ENCODE measurements at places on chromosomes 16 and 17.

- DNase-seq: no peak
Observed at GRCh38 chr17:3888343-3889171, 4.3 kb downstream of the CAMKK1 start.

DNA sequence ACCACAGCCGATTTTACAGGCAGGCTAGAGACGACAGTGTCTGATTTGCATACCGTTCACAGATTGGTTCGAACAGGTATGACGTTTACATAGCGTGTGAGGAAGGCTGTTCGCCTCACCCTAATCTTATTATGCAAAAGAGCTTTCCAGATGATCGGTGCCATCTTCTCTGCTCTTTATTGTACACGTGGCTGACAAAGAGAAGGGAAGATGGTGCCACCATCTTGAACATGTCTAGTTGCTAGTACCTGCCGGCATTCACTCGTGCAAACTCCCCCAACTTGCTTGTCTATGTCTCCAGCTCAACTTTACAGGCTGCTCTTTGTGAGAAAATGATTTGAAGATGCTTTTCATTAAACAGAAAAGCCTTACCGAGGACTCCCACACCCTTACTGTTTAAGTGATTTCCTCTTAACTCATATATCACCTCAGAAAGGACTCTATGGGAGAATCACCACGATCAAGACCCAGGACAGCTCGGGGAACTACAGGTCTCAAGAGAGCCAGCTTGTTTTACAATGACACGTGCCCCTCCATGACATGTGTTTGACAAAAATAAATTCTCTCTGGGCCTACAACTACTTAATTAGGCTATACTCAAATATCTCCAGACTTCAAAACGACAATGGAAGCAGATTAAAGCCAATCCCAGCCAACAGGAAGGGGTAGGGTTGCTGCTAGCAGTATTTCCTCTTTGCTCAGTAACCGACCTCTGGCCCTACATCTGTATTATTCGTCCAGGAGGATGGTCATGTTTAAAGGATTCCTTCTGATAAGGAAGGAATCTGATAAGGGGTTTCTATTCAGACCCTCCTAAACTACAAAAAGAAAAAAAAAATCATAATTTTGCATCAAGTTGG lies 480.6 kb downstream of the TMEM114 start:
- no peak for DNase-seq

DNA sequence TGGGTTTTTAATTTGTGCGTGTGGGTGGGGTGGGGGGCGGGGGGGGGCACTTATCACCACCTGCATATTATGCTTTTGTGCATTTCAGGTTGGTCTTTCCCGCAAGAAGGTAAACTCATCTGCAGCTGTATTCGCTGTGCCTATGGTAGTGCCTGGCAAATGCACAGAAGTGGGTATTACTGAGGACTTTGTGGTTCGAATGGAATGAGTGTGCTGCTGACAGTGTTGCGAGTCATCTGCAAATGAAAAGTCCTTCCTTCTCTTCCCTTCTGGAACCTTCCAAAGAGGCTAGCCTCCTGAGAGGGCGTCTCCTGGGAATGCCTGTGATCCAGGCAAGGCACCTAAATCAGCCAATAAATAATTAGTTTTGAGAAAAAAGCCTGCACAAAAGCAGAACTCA lies 532.9 kb downstream of the MAF start:
- no peak for DNase-seq

GRCh38 chr16:13453325-13453724 lies 466.6 kb upstream of the ERCC4 start:
- no peak for DNase-seq

- DNase-seq: no peak
Observed at GRCh38 chr17:28698253-28698941, 13.3 kb downstream of the PROCA1 start.

DNA sequence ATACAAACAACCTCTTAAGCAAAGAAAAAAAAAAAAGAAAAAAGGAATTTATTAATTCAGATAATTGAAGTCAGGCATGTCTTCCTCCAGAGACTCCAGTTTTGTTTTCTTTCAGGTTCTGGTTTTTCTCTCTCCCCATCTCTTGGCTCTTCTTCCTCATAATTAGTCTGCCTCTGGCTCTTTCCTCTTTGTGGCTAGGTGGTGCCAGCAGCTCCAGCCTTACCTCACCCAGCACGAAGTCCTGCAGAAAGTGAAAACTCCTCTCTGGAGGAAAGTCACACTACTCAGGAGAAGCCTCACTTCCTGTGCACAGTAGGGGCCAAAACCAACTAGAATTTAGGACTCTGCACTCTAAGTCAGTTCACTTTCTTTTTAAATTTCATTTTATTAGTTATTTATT lies 10.3 kb upstream of the NFAT5 start:
- no peak for DNase-seq

DNA sequence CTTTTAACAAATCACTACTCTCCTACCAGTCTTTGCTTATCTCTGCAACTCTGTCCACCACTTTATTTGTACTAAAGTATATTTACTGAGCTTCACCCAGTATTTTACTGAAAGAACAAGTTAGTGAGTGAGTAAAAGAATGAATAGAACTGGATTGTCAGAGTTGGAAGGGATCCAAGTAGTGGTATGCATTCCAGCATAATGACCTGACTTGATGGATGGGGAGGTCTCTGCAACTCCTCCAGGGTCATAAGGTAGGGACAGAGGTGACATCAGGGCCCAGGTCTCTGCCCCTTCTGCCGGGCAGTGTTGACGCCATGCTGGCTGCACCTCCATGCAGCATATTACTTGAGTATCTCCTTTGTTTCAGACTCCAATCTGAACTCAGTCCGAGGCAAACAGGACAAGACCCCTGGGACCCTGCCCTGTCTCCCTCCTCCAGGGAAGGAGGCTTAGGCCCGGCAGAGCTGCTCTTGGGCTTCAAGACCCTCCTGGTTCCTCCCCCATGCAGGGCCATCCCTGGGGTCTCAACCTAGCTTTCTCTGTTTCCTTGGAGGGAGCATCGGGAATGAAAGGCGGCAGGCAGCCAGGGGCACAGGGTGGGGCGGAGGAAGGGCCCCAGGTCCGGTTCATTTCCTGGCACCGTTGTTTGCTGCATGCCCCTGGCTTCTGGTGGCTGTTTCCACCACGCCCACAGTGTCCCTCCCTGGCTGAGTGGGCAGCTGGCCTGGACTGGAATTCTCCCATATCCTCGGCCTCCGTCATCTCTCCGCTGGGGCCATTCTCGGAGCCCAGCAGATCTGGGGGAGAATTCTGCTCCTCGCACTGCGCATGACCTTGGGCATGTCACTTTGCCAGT lies 12.4 kb upstream of the ITGA3 start:
- DNase-seq: no peak

DNA sequence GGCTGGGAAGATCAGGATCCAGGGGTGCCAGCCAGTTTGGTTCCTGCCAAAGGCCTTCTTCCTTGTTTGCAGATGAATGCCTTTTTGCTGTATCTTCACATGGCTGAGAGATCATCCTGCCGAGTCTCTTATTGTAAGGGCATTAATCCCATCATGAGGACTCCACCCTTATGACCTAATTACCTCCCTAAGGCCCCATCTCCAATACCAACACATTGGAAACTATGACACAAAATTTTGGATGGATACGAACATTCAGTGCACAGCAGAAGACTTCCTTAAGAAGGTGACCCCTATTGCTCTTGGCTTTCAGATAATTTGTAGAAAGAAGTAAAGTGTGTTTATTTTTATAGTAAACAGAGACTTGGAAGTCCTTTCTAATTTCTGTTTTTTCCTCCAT lies 1164.7 kb upstream of the CDH8 start:
- no peak for DNase-seq

- peak; percentile 14 for DNase-seq
Observed at GRCh38 chr16:71357681-71358080, 842 bp upstream of the CALB2 start.

- DNase-seq: no peak
Observed at GRCh38 chr17:66375121-66375520, 72.7 kb downstream of the PRKCA start.

DNA sequence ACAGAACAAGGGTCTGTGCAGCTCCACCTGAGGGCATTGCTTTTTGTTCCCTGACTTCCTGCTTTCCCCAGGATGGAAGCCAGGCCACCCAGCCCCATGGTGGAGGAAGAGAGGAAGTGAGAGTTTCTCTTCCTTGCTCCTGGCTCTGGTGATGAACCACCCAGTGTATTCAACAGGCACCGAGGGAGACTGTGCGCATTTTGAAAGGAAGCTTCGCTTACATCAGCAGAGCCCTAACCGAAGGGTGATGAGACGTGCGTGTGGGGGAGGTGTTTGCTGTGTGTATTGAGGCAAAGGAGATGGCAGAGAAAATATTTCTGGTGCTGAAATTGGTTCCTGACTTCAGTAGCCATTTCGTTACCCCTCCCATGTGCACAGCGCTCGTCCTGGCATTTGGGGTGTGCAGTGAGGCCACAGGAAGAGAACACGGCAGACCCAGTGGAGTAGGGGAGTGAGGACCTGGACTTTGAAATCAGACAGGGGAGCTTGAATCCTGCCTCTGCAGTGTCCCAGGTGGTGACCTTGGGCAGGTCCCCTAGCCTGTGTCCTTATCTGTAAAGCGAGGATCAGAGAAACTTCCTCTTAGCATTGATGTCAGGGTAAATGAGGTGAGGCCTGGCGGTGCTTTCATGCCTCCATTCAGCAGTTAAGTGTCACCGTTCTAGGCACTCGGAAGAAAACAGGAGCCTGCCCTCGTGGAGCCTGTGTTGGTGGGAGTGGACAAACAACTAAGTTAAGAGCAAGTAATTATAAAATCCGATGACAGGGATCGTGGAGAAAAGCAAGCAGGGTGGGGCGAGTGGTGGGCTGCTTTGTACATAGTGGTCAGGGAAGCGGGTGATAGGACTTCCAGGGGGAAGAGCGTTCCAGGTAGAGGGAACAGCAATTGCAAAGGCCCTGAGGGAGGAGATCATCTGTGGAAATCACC lies 7.4 kb downstream of the CMIP start:
- no peak for DNase-seq

GRCh38 chr16:30896889-30897733 lies 697 bp downstream of the CTF1 start:
- peak; percentile 77 for DNase-seq

- peak; percentile 98 for DNase-seq
Observed at GRCh38 chr17:42659079-42659931, at the start of gene TUBG2. Gene TUBG2 (plus strand): TSS chr17:42659284. CDS start chr17:42659504, 220 bp downstream.

DNA sequence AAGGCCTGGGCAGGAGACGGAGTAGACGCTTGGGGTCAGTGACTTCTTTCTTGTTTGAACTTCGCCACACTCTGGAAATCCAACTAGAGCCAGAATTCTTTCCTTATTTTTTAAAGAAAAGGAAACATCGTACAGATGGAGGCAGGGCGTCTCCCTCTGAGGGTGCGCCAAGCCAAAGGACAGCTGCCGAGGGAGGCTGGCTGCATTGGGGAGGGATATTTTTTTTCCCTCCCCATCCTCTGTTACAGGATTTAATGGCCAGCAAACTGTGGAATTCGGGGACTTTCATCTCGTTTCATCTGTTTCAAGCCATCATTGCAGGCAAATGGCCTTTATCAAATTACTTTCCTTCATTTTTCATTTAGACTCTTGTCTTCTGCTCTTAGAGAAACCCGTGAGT lies 15.9 kb downstream of the CDK5R1 start:
- no peak for DNase-seq

GRCh38 chr16:26840691-26841090 lies 226.0 kb upstream of the C16orf82 start:
- DNase-seq: no peak

DNA sequence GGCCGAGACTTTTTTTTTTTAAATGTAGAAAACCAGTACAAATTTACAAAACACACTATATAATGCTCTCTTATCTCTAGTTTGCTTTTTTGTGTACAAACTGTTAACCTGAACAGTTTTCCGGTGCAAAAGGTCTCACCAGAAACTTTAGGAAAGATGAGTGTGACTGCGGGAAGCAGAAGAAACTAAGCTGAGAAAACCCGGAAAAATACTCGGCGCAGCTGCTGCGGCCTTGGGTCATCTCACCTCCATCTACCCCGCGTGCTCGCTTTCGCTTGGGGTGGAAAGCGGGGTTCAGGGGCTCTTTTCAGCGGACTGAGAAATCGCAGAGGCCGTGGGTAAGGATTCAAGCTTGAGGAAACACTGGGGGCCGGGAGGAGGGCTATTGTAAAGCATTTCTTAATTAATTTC lies 1.8 kb downstream of the SALL1 start:
- DNase-seq: no peak

DNA sequence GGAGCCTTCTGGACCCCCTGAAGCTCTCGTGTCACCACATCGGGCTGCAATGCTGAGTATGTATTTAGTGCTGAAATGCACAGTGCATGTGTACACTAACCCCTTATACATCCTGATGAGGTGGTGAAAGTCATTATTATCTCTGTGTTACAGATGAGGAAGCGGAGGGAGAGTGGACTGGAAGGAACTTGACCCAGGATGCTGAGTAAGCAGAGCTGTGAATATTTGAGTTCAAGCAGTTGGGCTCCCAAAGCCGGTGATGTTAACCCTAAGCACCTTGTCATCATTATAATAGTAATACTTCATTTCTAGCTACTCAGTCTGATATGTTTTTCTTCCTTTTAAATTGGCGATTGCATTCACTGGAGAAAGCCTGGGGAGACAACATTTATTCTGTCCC lies 25.9 kb upstream of the NKD1 start:
- no peak for DNase-seq

DNA sequence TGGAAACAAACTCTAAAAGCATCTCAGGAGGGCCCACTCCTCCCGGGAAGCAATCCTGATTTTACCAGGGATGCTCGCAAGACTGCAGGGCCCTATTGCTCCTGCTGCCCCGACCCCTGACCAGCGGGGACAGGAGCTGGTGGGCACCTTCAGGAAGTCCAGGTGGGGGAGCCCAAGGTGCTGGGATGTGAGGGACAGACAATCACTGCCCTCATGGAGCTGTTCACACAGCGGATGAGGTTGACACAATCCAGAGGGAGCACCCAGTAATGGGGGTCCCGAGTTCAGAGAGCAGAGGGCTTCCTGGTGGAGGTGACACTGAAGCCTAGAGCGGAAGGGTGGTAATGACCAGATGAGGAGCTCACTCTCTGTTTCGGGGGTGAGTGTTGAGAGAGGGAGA lies 126.2 kb downstream of the FOXL1 start:
- DNase-seq: no peak

DNA sequence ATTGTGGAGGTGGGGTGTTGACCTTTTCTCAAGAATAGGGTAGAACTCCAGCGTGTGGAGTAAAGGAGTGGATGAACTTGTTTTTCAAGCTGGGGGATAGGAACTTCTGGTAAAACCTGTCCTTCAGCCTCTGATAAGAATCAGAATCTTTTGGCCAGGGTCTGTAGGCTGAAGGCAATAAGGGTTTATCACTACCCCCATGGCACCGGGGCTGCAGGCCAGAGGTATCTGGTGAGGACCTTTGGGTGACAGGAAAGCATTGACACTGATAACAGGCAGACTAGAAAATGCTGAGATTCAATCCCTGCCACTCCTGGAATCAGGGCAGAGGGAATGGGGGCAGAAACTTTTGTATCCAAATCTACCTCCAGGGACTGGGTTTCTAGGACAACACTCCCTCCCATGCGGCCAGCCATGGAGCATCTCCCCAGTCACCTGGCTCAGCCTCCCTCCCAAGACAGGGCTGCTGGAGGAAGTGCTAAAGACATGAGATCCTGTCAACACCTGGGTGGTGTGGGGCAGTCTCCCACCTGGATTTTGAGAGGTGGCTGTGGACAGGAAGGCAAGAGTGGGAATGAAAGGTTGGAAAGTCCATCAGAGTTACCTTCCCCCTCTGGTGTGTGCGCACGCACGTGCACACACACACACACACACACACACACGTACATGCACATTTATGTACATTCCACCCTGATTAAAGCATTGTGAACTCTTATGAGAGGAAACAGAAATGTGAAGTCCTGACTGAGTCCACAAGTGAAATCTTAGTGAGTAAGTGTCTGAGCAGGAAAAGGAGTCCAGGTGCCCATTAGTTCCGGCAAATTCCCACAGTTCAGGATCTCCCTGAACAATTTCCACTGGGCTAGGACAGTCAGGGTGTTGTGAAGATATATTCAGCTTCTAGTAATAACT lies 53.1 kb upstream of the MARCHF10 start:
- no peak for DNase-seq
